ENCODE measurements at places on chromosomes 2 and 18. TPM values are rescaled to one million over a fixed set of nuclear protein-coding genes. Genes with fewer than 3 reads are reported as not detected.

Gene COL3A1
- total RNA-seq, result 98.1 TPM

DNA sequence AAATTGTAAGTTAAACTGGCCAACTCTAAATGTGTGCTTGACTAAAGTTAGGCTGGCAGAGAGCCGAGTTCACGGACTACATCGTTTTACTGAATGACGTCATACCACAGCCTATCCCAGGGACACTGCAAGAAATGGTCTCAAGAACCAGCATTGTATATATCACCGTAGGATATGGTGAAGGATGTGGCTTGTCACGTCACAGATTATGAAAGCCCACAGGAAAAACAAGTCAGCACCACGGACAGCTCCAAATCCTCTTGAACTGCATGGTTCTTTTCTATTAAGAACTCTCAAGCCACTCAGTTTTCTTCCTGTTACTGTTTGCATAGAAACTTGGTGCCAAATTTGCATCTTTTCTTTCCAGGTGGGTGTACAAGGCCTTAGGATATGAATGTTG lies 85.1 kb upstream of the ACAA2 start:
- no peak overlapping the region for H3K27ac ChIP-seq
- no peak for DNase-seq
- H3K27me3 ChIP-seq, result no peaks in the 10 kb centered on the region
- H3K4me1 ChIP-seq, result no peaks in the 10 kb centered on the region
- H3K36me3 ChIP-seq, result no peaks in the 10 kb centered on the region
- no peak overlapping the region for H3K4me3 ChIP-seq

DNA sequence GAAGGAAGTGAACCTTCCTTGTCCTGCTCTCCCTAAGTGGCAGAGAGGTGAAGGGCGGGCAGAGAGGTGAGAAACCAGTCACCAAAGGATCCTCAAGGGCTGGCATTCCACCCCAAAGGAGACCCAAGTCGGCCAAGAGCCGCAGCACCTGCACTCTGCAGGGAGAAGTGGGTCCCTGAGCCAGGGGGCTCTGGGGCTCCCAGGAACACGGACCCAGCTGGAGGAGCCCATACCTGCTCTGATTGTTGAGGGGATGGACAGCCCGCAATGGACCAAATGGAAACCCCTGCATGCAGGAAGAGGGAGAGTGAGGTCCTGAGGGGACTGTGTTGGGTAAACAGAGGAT lies 233.3 kb downstream of the ATAD2B start:
- no peak overlapping the region for H3K4me3 ChIP-seq
- no peaks in the 10 kb centered on the region for H3K36me3 ChIP-seq
- H3K27ac ChIP-seq, result no peak overlapping the region
- no peaks in the 10 kb centered on the region for H3K27me3 ChIP-seq

- H3K27ac ChIP-seq, result no peak overlapping the region
- DNase-seq, result no peak
- H3K4me1 ChIP-seq, result no peaks in the 10 kb centered on the region
- no peak overlapping the region for H3K4me3 ChIP-seq
Measured at GRCh38 chr2:102331311-102331980, 20.1 kb downstream of the IL1RL1 start.

DNA sequence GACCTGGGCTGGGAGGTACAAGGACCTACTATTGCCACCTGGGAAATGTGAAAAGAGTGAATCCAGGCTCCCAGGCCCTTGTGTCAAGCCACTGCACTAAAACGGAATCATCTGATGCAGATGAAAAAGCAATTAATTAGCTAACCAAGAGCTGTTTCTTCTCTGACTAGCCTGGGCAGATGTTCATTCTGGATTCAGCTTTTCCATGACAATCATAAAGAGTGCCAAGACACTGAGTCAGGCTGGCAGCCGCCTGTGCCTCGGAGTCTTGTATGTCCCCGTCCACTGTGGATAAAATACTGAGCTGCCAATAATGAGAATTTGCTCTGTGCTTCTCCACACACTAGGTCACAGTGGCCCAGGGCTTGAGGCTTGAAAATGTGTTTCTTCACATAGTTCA lies 21.7 kb upstream of the LCLAT1 start:
- H3K4me3 ChIP-seq, result no peak overlapping the region
- no peak overlapping the region for H3K27ac ChIP-seq
- H3K36me3 ChIP-seq, result no peaks in the 10 kb centered on the region
- H3K4me1 ChIP-seq, result no peaks in the 10 kb centered on the region
